ENCODE measurements at places on chromosomes 2 and 18. TPM values are rescaled to one million over a fixed set of nuclear protein-coding genes. Genes with fewer than 3 reads are reported as not detected.

The STPG4 gene
- total RNA-seq, result 1.9 TPM

The PAX8 gene
- total RNA-seq, result 0.31 TPM

The GALNT5 gene
- total RNA-seq, result under 0.01 TPM

The SERPINB10 gene
- total RNA-seq, result not detected

The SLC11A1 gene
- total RNA-seq, result 3.8 TPM

The ASXL2 gene
- 11.0 TPM for total RNA-seq

The CHAC2 gene
- 3.8 TPM for total RNA-seq

The SERPINB12 gene
- total RNA-seq, result not detected

The GBX2 gene
- not detected for total RNA-seq

The MSTN gene
- 1.3 TPM for total RNA-seq

The INPP4A gene
- 146 TPM for total RNA-seq

The SLC9A2 gene
- 0.63 TPM for total RNA-seq

The LRP1B gene
- 117 TPM for total RNA-seq

The CGREF1 gene
- total RNA-seq, result 29.1 TPM

The PPP1R1C gene
- total RNA-seq, result 0.94 TPM

The ADI1 gene
- 10.0 TPM for total RNA-seq

The BOLL gene
- total RNA-seq, result not detected

The UGT1A4 gene
- total RNA-seq, result not detected

The MC2R gene
- total RNA-seq, result not detected

The COLEC11 gene
- total RNA-seq, result 0.31 TPM

The NBEAL1 gene
- 107 TPM for total RNA-seq

The CCDC121 gene
- 4.1 TPM for total RNA-seq

The KANSL1L gene
- total RNA-seq, result 96.4 TPM

The CYS1 gene
- not detected for total RNA-seq

The PSMA8 gene
- total RNA-seq, result not detected

The DLX1 gene
- total RNA-seq, result 31.6 TPM

The RAX gene
- not detected for total RNA-seq

The TEX44 gene
- total RNA-seq, result not detected

The TPGS2 gene
- total RNA-seq, result 158 TPM

The CCDC141 gene
- total RNA-seq, result 3.4 TPM

The TEX51 gene
- not detected for total RNA-seq

The FAP gene
- 1.3 TPM for total RNA-seq

The MAP3K19 gene
- total RNA-seq, result 1.6 TPM

The SMCHD1 gene
- total RNA-seq, result 253 TPM

The YWHAQ gene
- total RNA-seq, result 526 TPM

The SCN3A gene
- total RNA-seq, result 313 TPM

All from parietal lobe (tissue), 2 donors.